ENCODE measurements at places on chromosomes 16 and 17.
A peak's percentile ranks its signal among the peaks of the same experiment; 100 is the strongest.

DNA sequence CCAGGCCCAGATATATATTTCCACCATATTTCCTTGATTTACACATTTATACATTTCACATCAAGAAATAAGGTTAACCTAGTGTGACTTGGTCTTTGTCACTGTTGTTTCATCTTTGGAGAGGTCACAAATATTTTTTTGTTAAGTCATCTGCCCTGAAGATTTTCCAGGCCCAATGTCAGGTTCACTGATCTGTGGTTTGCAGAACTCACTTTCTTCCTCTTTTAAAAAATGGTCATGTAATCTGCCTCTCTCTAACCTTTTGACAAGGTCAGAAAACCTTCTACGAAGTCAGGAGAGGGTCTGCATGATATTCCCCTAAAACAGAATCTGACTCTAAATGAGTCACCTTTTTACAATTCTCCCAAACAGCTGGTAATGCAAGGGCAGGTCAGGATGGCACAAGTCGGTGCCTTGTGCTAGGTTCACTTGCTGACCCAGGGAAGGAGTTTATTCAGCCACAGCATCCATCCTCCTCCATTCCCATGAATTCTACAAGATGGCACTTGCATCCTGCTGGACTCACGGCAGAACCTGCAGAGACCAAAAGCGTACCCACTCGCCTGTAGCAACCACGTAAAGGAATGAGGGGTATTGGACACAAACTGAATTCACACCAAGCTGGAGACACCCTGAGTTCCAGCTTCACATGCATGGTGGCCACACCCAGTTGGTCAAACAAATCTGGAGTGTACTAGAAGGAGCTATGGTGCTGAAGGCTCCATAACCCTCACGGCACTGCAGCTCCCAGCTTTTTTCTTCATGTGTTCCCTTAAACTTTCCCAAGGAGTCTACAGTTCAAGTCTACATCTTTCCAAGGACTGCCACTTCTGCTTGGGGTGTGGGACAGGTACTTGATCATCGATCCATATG is 1.6 kb upstream of the KIAA0513 start:
- DNase-seq, result no peak

- no peak for DNase-seq
Measured at GRCh38 chr17:1179112-1179817, 516 bp downstream of the ABR start.

- no peak for DNase-seq
Measured at GRCh38 chr16:80893686-80894085, 89.3 kb upstream of the CDYL2 start.

DNA sequence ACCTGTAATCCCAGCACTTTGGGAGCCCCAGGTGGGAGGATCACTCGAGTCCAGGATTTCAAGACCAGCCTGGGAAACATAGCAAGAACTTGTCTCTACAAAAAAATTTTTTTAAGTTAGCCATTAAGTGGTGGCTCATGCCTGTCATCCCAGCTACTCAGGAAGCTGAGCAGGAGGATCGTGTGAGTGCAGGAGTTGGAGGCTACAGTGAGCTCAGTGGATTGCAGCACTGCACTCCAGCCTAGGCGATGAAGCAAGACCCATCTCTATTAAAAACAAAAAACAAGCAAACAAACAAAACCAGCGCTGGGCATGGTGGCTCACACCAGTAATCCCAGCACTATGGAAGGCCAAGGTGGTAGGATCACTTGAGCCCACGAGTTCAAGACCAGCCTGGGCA is 38.0 kb downstream of the HEATR3 start:
- no peak for DNase-seq

GRCh38 chr16:53034306-53034705 is 18.4 kb downstream of the CHD9NB start:
- no peak for DNase-seq

GRCh38 chr16:29835926-29836325 is 15.7 kb downstream of the MVP start:
- no peak for DNase-seq

- DNase-seq, result no peak
Measured at GRCh38 chr17:76720941-76721340, 5.5 kb downstream of the JMJD6 start.

GRCh38 chr17:72274614-72275013 is 153.8 kb downstream of the SOX9 start:
- DNase-seq, result no peak

GRCh38 chr17:64075913-64076312 is 54.0 kb downstream of the ERN1 start:
- no peak for DNase-seq

- DNase-seq, result no peak
Measured at GRCh38 chr17:75754378-75755204, 10.4 kb downstream of the GALK1 start.

- no peak for DNase-seq
Measured at GRCh38 chr16:89266521-89267134, 49.1 kb downstream of the ZNF778 start.

- DNase-seq, result no peak
Measured at GRCh38 chr16:53925107-53925410, 221.1 kb downstream of the FTO start.

GRCh38 chr17:40301315-40301714 is 7.7 kb upstream of the RARA start:
- DNase-seq, result no peak

- DNase-seq, result no peak
Measured at GRCh38 chr17:82880620-82881323, 41.0 kb upstream of the ZNF750 start.

- DNase-seq, result no peak
Measured at GRCh38 chr16:16050106-16050505, 100.7 kb downstream of the ABCC1 start.

- DNase-seq, result peak; percentile 35
Measured at GRCh38 chr16:85675251-85675874, 13.4 kb downstream of the GINS2 start.

- peak; percentile 72 for DNase-seq
Measured at GRCh38 chr16:57089406-57089805, 3.0 kb upstream of the CPNE2 start.

DNA sequence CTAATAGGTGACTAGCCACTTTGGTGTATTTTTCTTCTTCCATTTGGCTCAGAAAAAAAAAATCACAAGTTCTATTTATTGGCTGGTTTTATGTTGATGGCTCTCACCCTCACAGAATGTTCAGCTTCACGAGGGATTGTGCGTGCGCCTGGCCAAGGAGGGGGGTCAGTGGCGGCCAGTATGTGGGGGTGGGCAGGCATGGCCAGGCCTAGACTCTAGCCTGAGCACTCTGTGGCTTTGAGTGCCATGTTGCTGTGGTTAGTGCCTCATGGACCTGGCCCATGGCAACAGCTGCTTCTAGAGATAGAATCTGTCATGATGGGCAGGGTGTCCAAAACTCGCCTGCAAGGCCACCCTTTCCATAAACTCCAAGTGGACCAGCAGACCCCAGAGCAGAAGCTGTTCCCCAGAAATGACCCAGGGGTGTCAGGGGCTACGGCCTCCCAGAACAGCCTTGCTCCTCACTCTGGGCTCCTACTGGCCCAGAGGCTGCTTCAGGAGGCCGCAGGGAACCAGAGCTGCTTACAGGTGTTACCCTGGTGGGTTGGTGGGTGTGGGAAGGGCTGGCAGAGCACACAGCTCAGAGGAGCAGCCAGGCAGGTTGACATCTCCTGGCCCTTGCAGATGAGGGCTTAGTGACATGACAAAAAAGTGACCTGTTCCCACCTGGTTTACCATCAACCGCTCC is 124.9 kb downstream of the SOCS1 start:
- no peak for DNase-seq

DNA sequence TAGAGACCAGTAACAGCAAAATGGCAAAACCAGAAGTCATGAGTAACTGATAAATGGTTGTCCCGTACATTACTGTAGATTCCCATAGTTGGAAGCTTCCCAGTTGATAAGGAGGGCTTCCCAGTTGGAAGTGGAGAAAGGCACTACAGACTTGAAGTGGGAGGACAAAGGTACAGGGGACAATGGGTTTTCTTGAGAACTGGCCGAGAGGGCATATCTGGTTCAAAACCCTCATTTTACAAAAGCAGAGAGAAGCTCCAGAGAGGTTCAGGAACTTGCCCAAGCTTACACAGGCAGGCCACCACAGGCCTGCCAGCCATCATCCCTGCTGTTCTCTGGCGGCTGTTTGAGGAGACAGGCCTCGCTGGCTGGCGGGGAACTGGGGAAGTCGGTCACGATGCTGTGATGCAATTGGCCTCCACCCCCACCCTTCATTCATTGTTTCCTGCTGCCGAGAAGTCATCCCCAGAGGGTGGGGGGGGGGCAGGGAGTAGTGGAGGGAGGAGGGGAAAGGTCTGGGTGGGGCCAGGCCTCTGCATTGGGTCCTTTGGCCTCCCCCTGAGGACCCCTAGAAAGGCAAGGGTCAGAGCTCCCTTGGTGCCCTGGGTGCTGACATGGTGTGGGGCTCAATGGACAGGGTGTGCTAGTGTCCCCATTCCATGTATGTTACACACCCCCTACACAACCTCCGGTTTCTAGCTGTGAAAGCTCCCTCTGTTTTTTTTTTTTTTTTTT is 3.0 kb downstream of the UBALD2 start:
- DNase-seq, result no peak

DNA sequence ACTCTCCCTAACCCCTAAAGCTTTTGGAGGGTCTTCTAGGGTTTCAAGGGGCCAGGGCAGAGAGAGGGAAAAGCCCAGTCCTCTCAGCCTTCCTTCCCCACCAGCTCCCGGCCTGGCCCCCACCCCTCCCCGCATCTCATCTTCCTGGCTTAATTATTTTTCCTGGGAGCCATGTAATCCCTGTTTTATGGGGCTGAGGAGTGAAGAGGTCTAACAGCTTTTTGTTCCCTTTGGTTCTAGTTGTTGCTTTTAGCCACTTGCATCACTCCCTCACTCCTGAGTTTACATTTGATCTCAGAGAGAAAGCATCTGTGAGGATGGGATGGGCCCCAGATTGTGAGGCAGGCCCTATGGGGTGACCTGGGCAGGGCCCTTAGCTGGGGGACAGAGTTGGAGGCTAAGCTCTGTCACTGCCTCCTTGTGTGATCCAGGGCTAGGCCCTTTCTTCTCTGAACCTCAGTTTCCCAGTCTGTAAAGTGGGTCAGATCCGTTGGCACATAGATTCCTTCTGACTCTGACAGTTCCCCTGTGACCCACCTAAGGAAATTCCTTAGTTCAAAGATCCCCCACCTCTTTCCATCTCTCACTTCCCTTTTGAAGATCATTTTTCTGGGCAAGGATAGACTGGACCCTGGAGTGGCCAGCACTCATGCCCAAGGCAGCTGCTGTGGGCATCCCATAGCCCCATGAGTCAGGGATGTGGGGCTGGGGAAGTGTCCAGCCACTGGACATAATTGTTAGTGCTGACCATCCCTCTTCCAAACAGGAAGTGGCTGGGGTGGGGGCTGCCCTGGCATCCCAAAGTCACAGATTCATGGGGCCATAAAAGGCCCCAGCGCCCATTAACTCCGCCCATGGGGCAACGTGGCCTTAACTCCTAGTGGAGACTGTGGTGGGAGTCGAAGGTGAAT is 20.1 kb downstream of the UNC119 start:
- no peak for DNase-seq

DNA sequence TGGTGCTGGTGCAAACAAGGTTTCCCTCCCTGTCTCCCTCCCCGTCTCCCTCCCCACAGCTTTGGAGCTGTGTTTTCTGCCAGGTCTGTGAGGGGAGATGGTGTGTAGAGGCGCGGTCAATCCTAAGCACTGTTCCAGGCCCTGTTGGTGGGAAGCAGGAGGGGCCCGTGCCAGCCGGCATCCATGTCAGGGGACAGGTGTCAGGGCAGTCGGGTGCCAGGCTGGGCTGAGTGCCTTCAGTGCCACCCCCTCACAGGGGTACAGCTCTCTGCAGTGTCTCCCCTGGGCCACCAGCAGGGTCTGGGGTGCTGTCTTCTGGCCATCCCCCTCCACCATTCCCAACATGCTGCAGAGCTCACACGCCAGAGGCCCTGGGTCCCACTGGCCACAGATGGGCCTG is 73.6 kb downstream of the KLHDC4 start:
- DNase-seq, result no peak

GRCh38 chr17:6654841-6655731 is 3.5 kb downstream of the C17orf100 start:
- DNase-seq, result no peak

- no peak for DNase-seq
Measured at GRCh38 chr16:87248714-87249113, 68.5 kb downstream of the C16orf95 start.

- peak; percentile 55 for DNase-seq
Measured at GRCh38 chr16:1048442-1049112, 24.0 kb upstream of the SSTR5 start.

- no peak for DNase-seq
Measured at GRCh38 chr17:28047806-28048205, 5.3 kb downstream of the NLK start.

DNA sequence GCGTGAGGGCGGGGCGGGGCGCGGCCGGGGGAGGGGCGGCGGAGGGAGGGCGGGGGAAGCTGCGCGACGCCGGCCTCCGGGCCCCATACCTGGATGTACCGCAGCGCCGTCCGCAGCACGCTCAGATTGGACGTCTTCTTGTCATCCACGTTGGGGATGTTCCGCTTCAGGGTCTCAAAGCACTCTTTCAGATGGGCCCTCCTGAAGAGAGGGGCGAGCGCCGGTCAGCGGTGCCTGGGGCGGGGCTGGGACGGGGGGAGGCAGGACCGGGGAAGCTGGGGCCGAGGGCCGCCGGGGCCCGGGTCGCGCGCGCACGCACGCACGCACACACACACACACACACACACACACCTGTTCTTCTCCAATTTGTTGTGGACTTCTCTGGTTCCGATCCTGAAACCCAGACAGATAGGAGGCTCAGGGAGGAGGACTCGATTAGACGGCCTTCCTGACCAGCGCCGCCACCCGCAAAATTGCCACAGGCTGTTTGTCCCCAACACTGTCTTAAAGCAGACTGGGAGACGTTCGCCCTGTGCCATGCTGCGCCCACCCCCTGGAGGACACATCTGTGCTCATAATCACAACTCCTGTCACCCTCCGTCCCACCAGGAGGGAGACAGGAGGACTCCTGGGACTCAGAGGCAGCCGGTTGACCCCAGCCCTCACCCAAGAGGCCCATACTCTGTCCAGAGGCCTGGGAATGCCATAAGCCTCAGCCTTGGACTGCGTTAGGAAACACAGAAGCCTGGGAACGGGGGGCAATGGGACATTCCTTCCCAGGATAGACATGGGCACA is 6.7 kb downstream of the MNT start:
- DNase-seq, result no peak

DNA sequence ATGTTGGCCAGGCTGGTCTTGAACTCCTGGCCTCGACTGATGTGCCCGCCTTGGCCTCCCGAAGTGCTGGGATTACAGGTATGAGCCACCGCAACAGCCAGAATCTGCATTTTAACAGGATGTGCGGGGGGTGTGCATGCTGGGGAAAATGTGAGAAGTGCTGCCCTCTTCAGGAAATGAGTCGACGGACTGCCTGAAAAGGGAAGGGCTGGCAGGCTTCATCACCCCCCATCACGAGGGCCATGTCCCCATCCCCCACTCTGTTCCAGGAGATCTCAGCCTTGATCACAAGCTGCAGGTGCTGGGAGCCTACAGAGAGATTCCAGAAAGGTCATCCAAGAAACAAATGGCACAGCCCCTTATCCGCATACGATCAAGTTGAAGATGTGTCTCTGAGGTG is 195.3 kb upstream of the RPL38 start:
- peak; percentile 82 for DNase-seq
